ENCODE measurements at places on chromosomes 5 and 9.

DNA sequence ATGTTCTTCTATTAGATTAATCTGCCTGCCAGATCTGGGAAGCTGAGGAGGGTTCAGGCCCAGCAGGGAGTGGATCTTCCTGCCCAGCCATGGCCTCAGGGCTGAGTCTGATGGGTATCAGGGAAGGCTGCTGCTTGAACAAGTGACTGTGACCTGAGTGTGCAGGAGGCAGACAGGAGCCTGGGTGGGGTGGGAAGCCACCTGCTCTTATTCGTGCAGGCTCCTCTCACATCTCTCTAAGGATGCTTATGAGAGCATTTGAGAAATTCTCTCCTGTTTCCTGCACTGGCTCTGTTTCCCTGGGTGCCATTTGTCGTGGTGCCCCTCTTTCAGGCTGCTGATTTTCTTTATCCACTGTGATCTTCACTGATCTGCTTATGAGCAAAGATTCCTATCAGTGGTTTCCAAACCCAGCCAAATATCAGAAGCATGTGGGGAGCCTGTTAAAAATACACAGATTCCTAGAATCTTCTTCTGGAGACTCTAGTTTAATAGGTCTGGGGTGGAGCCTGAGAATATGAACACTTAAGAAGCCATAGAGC is 2.1 kb downstream of the RGS3 start:
- DNase-seq: no peak

- DNase-seq: no peak
Observed at GRCh38 chr5:144236499-144236898, 65.8 kb downstream of the KCTD16 start.

GRCh38 chr5:112283943-112284929 is 134.8 kb downstream of the EPB41L4A start:
- no peak for DNase-seq

DNA sequence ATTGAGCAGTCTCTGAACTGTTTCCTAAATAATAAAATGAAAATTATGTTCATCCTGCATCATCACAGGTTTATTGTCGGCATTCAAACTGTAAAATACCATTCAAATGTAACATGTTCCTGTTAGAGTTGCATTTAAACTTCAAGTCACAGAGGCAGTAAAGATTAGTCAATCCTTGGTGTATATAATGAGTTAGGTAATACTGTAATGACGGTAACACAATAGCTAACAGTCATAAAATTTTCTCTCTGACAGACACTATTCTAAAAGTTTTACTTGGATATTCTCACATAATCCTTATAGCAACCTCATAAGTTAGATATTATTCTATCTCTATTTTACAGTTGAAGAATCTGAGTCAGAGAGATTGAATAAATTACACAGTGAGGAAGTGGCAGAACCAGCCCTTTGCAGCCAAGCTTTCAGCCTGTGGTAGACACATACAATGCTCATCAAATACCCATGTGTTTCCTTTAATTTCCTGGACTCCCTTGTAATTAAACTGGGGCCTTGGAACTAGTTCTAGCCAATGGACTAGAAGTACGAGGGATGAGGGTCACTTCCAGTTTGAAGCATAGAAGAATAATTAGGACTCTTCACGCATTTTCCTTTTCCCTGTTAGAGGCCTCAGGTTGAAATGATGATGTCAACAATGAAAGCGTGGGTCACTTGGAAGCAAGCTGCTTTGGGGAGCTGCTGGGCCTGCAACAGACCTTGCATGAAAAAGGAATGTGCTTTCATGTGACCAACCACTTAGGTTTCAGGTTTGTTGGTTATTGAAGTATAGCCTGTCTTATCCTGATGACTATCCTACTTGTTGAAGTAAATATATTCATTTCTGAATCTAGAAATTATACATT is 12.3 kb upstream of the CAST start:
- no peak for DNase-seq

DNA sequence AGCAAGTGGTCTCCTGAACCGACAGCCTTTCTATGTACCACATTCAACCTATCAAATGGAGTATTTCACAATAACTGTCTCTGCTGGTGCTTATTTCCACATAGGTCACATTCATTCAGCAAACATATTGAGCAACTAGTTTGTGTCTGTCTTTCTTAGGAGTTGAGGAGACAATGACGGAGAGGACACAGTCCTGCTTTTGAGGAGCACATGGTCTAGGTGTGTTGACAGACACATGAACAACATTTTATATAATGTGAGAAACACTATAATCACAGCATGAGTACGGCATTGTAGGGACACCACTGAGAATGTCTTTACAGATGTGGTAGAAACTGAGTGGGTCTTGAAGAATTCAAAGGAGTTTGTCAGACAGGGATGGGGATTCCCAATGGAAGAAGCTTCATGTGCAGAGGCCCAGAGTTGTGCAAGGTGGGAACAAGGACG is 28.5 kb downstream of the NFIL3 start:
- no peak for DNase-seq

- DNase-seq: no peak
Observed at GRCh38 chr9:129382281-129383018, 204.4 kb upstream of the IER5L start.

- no peak for DNase-seq
Observed at GRCh38 chr5:99646011-99646647, 717.3 kb upstream of the CHD1 start.

DNA sequence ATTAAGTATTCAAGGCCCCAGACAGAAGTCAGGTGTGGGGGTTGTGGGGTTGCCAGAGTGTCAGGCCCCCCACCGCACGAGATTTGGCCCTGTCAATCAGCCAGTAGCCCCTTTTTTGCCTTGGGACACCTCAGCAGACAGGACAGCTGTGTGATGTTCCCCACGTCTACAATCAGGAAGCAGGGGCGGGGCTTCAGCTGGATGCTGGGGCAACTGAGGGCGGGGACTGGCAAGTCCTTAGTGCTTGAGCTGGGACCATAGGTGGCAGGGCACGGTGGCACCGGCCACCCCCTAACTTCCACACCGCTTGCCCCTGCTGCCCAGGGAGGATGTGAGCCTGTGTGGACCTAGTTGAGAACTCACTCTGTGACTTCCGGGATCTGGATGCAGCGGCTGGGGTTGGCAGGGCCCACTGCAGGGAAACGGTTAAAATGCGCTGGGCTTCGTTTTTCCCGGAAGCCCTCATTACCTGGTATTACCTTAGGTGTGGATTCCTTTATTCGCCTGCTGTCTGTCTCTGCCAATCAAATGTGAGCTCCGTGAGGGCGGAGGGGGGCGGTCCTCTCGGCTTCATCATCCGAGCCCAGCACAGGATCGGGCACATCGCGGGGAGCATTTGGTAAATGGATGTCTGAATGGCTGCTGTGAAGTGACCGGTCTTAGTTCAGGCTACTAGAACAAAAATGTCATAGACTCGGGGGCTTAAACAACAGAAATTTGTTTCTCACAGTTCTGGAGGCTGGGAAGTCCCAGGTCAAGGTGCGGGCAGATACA is 7.5 kb upstream of the GTF3C5 start:
- no peak for DNase-seq

DNA sequence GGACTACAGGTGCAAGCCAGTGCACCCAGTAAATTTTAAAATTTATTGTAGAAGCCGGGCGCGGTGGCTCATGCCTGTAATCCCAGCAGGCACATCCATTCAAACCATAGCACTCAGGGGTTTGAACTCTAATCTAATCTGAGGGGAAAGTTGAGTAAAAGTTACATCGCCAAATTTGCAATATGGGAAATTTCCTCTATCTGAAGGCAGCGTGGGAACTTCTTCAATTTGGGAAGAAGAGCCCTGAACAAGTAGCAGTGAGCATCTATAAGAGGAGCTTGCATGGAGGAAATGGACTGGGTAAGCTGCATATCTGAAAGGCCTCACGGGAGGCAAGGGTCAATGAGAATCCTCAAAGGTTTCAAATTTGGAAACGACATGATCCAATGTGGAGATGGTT is 2.7 kb upstream of the DNAJC25 start:
- DNase-seq: no peak

DNA sequence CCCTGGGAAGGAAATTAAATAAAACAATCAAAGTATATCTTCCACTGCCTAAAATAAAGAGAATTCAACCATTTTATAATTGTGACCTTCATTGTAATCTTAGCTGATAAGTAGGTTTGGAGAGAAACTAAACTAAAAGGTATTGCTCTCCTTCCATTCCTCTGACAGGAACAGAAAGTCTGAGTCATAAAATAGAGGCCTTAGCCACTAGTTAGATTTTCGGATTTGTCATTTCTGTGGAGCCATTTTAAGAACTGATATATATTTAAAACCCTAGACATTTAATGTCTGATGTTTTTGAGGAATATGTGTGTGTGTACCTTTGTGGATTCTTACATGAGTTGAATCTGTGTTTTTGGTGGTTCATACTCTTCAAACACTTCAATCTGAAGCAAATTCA is 11.8 kb upstream of the TMC1 start:
- DNase-seq: no peak

DNA sequence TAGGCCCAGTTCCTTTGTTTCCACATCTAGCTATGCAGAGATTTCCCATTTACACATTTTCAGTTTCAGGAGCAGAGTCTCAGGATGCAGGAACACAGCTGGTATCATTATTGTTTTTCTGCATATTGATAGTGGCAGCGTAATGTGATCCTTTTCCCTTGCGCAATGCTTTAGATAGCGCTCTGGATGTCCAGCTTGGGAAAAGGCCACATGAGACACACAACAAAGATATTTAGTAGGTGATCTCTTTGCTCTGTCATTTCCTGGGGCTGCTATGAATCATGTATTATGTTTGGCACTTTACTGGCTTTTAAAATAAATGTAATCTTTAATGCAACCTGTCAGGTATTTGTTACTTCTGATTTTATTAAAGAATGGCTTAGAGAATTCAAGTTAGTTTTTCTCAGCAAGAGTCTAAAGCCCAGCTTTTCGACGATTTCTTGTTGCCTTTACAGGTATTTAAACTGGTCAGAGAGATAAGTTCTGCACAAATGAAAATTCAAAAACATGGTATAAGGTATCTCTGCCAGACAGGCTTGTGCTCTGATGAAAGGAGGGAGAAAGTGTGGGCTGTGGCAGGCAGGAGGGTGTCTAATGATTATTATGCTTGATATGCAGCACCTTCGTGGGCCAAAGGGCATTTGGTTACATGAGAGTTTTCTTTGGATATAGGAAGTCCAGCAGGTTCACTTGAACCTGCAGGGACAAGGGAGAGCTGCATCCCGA is 42.2 kb downstream of the PTTG1 start:
- no peak for DNase-seq

- no peak for DNase-seq
Observed at GRCh38 chr5:136466041-136466415, 100.7 kb upstream of the TRPC7 start.

DNA sequence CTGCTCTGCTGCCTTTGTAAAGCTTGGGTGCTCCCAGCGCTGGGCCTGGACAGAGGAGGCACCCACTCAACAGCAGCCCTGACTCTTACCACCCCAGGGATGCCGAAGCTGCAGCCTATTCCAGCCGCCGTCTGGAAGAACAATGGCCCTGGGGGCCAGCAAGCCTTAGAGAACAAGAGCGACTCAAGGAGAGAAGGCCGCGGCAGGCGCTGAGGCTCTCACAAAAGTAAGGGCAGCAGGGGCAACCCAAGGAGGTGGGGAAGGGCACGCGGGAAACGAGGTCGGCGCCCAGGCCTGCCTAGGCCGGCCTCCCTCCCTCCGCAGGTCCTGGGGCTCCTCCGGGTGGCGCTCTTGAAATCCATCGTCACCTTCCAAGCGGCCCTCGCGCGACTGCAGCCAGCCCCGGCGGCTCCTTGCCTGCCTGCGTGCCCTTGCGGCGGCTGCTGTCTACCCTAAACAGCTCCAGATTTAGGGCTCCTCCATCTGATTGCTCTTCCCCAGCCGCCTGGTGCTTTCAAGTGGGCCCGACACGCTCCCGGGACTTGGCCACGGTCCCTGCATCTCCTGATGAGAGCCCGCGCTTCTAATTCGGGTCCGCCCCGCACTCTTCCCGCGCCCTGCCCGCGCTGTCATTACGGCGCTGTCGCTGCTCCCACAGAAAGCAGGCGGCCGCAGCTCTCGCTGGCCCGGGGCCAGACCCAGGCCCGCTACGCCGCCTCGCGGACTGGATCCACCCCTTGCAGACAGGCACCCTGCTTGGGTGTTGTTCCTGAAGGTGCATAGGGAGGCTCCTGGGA is 213.3 kb downstream of the SEMA6A start:
- DNase-seq: peak; percentile 33

DNA sequence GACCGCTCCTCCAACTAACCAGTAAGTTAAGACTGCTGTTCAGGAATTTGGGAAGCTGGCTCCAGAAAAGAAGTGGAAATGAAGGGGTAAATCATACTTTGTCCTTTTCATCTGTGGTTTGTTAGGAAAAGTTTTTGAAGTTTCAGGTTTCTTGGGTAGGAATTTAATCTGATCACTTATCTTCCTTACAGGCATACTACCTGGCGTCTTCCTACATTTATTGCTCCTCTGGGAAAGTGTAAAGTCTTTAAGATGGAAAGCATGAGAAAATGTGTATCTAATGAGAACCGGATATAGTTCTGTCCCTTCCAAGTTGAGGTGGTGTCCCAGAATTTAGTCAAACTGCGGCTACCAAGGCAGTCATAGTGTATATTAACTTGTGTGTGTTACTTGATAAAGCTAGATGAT is 1.3 kb downstream of the RASA1 start:
- no peak for DNase-seq

DNA sequence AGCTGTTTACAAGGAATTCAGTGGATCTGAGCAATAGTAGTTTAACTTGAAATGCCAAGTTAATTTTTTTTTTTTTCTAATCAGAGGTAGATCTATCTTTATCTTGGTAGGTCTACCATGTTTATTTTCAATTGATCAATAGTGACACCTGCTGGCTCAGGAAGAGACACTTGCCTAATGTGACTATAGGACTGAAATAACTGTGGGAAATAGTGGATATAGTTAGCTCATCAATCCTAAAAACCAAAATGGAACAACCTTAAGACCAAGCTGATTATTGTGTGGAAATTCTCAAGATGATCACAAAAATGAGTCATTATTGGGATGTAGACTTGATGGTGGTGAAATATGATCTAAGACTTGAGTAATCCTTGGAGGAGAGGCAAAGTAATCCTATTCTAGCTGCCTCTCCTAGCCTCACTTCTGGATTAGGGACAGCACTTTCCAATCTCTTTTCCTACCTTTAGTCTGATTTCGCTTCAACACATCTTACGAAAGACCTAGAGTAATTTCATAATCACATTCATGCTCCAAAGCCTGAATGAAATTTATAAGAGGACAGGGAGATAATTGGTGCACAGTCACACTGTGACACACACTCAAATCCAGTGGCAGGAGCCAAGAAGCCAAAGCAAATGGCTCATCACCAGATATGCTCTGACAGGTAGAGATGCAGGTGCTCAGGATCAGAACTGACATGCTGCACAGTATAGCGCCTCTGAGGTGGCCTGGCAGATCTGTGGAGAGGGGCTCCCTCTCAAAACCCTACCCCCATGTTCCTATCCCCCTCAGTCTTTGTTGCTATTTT is 156.3 kb downstream of the HMHB1 start:
- DNase-seq: peak; percentile 39

- DNase-seq: no peak
Observed at GRCh38 chr9:99222416-99223270, 561 bp downstream of the SEC61B start.

- DNase-seq: no peak
Observed at GRCh38 chr5:95081982-95082381, 202.9 kb downstream of the MCTP1 start.

GRCh38 chr5:147484708-147485020 is 25.2 kb downstream of the DPYSL3 start:
- DNase-seq: no peak

All from hippocampal formation (tissue), 2 donors.